ENCODE measurements at places on chromosomes 1 and 21.

DNA sequence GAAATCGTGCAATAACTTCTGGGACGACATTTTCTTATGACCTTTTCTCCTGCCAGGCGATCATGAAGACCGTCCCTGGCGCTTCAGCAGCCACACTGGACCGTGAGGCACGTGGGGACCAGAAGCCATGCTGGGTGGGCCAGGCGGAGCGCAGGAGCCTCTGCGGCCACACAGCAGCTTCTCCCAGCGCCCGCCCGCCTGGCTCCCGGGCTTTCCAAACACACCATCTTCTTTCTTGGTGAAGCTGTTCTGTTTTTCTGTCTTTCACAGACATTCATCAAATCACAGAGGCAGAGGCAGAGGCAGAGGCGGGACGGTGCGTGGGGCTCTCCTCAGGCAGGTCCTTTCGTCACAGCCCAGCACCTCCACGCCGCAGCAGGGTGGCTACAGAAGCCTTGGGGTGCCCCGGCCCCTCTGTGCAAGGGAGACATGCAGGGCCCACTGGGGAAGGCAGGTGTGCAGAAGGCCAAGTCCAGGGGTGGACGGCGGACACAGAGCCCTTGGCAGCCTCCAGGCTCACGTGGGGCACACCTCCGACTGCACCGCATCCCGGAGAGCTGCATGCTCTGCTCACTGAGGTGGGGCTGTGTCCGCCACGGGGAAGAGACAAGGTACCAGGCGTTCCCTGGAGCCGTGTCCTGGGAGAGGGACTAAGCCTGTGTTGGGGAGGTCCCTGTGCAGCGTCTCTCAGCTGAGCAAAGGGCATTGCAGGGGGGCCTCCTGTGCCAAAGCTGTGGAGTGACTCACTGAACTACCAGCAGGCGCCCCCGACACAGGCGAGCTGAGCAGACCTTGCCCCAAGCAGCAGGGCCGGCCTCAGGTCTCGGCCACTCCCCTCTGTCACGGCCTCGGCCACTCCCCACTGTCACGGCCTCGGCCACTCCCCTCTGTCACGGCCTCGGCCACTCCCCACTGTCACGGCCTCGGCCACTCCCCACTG lies 2.6 kb upstream of the TMEM240 start:
- no peak for DNase-seq

DNA sequence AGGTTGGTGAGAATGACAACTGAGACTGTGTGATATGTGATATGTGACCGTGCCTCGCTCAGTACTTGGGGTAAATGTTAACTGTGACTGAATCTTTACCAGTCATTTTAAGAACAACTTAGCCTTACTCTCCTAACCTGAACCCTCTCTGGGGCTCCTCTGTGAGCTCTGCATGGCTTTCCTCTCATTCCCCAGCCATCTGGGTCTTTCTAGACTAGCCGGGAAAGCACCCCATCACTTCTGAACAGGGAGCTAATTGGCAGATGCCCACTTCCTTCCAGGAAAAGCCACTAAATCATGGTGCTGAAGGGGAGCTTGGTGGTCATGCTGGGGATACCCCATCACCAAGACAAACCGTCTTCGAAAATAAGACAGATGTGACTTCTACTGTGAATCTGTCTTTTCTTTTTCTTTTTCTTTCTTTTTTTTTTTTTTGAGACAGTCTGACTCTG lies 16.5 kb upstream of the FOXO6 start:
- no peak for DNase-seq

DNA sequence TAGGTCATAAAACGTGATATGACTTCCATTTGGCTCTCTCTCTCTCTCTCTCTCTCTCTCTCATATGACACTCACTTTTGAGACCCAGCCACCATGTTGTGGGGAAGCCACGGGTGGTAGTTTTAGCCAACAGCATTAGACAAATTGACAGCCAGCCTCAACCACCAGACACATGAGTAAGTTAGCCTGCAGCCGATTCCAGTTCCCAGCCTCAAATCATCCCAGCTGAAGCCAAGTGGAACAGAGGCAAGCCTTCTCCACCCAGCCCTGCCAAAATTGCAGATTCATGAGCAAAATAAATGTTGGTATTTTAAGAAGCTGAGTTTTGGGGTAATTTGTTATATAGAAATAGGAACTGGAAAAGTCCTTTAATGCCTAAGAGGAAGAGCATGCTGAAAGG lies 98.0 kb upstream of the DNAH14 start:
- DNase-seq, result no peak

- peak; percentile 54 for DNase-seq
Measured at GRCh38 chr1:26391450-26391849, 18.9 kb upstream of the ZNF683 start.

- no peak for DNase-seq
Measured at GRCh38 chr21:41973861-41974751, 20.3 kb upstream of the C2CD2 start.

GRCh38 chr1:224923726-224924125 lies 5.7 kb upstream of the DNAH14 start:
- DNase-seq, result no peak

- DNase-seq, result no peak
Measured at GRCh38 chr1:185388346-185388745, 71.3 kb upstream of the IVNS1ABP start.

All from stimulated activated CD8-positive, alpha-beta memory T cell treated with anti-CD3 and anti-CD28 coated beads, Interleukin-4, amount 100 ng/mL, for 48 hours (primary cell).